ENCODE measurements at places on chromosomes 1 and 21.
A peak's percentile ranks its signal among the peaks of the same experiment; 100 is the strongest.

DNA sequence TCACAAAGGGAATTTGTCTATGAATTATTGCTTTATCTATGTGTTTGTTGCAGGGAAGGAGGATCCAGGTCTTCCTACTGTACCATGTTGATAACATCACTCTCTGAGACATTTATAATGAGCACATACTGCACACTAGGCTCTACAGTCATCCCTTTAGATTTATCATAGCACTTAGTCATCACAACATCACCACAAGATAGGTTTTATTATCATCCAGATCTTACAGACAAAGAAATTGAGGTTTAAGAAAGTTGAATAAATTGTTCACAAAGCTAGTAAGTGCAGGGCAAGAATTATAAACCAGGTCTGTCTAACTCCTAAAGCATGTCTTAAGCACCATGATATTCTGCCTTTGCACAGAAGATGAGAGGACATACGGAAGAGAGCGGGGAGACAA lies 121.1 kb upstream of the ST6GALNAC5 start:
- no peak for DNase-seq

GRCh38 chr1:228765168-228765946 lies 30.1 kb downstream of the RHOU start:
- no peak for DNase-seq

- no peak for DNase-seq
Observed at GRCh38 chr1:19648689-19649088, 4.6 kb downstream of the NBL1 start.

GRCh38 chr1:53633073-53633704 lies 105.8 kb downstream of the GLIS1 start:
- DNase-seq, result no peak

- DNase-seq, result no peak
Observed at GRCh38 chr1:224632381-224632871, 16.3 kb downstream of the CNIH3 start.

GRCh38 chr1:66033781-66034180 lies 241.1 kb downstream of the PDE4B start:
- no peak for DNase-seq

GRCh38 chr1:163205513-163205912 lies 2.8 kb upstream of the RGS5 start:
- no peak for DNase-seq

DNA sequence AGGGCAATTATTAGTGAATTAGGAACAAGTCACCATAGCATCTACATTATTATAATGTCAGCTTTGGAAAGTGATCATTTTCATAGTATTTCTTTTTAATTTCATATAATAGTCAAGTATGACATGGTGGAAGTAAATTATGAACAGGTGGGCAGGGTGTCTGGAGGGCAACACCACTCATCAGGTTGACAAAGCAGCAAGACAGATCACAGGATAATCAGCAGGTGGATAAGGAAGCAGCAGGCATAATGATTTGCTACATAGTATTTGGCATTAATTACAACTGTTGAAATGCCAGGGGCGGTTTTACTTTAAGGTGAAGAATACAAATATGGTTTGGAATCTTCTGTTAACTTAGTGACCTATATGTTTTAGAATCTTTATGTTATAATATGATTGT lies 1342.2 kb downstream of the PLA2G4A start:
- no peak for DNase-seq

- no peak for DNase-seq
Observed at GRCh38 chr1:243510928-243511327, 255.1 kb downstream of the SDCCAG8 start.

DNA sequence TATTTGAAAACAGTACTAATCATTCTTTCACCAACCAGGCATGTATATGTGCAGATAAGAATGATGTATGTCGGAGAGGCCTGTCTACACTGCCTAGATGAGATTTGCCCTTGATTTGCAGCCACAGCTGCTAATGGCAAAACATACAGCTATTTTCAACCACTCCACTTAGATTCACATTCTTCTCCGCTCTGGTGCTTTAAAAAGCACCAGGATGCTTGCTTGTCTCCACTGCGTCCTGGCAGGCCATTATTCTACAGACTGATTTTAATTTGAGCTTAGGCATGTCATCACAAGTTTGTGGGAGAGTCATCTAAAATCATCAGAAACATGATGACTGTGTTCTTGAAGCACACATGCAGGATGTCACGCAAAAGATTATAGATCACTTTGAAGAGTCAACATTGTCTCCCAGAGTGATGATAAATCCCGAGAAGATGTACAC lies 119.0 kb upstream of the NRIP1 start:
- no peak for DNase-seq

DNA sequence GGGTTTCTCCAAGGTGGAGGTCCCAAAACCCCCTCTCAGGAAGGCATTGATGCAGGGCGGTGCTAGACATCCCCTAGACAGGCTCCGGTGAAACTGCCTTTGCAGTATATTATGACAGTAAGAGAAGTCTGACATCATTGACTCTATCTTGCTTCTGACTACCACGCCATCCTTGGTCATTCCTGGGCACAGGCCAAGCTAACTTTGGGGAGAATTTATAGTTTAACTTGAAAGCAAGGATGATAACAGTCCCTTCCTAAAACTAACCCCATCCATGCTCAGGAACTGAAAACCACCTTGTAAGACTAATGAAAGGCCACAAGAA lies 30.3 kb downstream of the RSPH1 start:
- no peak for DNase-seq

- DNase-seq, result no peak
Observed at GRCh38 chr21:33117101-33117888, 47.4 kb downstream of the OLIG1 start.

DNA sequence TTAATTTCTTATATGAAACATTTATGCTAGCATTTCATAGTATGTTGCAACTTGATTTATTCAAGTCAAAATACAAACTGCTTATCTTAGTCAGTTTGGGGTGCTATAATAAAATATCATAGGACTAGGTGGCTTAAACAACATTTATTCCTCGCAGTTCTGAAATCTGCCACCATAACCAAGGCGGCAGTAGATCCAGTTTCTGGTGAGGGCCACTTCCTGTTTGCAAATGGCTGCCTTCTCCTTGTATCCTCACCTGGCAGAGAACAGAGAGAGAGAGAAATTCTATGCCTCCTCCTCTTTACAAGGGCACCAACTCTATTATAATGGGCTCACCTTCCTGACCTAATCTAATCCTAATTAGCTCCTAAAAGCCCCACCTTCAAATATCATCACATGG lies 76.1 kb upstream of the RGS2 start:
- DNase-seq, result no peak

- no peak for DNase-seq
Observed at GRCh38 chr1:101281751-101282150, 44.9 kb downstream of the S1PR1 start.

GRCh38 chr1:156462954-156463795 lies 37.4 kb downstream of the MEF2D start:
- DNase-seq, result no peak

DNA sequence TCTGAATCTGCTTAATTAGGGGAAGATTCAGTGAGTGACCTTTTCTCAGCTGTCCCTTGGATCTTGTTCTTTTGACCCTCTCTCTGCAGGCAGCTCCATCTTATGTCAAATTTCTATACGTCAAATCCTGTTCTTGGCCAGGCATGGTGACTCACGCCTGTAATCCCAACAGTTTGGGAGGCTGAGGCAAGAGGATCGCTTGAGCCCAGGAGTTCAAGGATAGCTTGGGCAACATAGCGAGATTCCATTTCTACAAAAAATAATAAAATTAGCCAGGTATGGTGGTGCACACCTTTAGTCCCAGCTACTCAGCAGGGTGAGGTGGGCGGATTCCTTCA lies 12.3 kb upstream of the CDC42 start:
- DNase-seq, result no peak

DNA sequence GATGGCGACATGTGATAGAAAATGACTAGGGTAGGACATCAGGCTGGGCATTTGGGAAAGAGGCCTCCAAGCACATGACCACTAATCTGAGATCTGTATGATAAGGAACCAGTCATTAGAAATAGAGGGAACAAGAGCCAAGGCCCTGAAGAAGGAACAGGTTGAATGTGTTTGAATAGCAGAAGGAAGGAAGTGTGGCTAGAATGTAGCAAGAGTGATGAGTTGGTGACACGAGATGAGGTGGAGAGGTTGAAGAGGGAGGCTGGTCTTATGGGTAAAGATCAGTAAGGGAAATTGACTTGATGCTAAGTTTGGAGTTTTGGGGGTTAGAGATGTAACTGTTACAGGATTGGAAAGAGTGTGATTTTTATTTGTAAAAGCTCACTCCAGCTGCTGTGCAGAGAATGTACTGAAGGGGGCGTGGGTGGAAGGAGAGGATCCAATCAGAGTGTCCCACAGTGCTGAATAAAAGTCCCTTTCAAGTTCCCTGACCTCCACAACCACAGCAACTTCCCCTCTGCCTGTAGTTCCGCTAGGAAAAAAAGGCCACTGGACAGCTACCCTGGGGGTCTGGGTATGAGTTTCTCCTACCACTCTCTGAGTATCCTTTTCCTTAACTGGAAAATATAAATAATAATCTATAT lies 295.0 kb downstream of the OMA1 start:
- DNase-seq, result no peak

- DNase-seq, result no peak
Observed at GRCh38 chr1:187491082-187491720, 662.5 kb downstream of the PLA2G4A start.

DNA sequence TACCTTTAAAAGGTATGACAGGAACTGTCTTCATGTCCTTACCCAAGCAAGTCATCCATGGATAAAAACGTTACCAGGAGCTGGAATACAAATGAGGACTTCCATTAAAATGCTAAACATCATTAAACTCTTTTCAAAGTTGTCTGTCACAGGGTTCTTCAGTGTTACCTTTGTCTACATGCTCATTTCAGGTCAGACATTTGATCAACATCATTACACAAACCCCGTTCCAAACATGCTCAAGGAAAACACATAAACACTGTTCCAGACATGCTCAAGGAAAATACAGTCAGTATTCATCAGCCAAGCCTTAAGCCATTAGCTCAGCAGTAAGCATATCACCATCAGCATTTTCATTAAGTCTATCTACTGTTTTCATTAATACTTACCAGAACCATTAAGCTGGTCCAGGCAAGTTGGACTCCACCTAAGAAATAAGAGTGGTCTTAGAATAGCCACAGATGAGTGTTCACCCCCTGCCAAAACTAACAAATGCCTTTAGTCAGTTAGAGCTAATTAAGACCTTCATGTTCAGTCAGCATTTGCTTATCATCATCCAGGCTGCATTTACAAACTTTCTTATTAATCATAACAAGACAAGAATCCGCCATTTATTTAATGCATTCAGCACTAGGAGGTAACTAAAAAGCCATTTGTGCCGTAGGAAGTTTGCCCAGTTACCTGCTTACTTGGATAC lies 2.2 kb downstream of the GAS5 start:
- no peak for DNase-seq

- peak; percentile 94 for DNase-seq
Observed at GRCh38 chr1:92934395-92935378, 26.6 kb downstream of the DIPK1A start.

GRCh38 chr1:194176212-194176611 lies 989.8 kb upstream of the B3GALT2 start:
- DNase-seq, result no peak

DNA sequence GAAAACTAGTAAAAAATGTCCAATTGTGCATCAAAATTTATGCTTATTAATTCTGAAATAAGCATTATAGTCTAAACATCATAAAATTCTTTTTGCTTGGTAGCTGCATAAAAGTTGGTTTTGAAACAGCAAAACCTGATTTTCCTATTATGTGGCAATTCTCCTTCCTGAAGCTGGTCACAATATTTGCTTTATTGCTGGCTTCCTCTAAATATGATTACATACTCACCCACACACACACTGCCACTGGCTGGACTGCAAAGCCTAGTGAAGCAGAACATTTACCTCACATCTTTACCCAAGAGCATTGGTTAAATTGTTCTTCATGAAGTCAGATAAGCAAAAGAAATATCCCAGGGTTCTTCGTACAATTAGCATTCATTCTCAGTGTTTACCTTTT lies 103.0 kb downstream of the NR5A2 start:
- DNase-seq, result no peak

GRCh38 chr1:43867976-43868740 lies 65.4 kb upstream of the ARTN start:
- no peak for DNase-seq

DNA sequence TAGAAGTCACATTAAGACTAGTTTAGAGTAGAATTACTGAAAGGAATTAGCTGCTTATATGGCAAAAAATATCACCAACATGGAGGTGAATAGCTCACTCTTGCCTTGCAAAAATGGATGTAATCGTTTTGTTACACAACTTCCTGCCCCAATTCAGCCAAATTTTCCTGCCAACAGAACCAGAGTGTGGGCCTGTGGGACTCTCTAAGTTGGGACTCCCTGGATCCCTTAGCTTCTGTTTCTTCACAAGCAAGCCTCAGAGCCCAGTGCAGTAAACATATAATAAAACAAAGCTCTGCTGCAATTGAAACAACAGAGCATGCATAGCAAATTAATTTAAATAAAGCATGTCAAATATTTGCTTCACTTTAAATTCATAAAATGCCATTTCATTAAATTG lies 232.5 kb downstream of the TNR start:
- DNase-seq, result no peak

DNA sequence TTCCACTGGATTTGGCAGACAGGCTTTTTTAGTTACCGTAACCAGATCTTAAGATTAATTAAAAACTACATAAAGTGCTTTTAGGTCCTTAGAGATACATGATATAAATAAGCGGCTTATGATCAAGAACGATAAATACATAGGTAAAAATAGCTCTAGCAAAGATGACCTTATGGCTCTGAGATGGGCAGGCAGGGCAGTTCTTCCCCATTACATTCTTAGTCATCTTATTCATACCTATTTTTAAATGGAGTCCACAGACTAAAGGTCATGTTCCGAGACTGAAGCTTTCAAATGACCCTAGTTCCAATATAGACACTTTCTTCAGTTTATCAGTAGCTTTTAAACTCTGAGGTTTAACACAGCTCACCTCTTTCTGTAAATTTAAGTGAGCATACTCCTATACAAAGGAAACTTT lies 4.3 kb downstream of the MCL1 start:
- DNase-seq, result no peak

GRCh38 chr1:147627435-147628110 lies 42.8 kb downstream of the ACP6 start:
- no peak for DNase-seq

DNA sequence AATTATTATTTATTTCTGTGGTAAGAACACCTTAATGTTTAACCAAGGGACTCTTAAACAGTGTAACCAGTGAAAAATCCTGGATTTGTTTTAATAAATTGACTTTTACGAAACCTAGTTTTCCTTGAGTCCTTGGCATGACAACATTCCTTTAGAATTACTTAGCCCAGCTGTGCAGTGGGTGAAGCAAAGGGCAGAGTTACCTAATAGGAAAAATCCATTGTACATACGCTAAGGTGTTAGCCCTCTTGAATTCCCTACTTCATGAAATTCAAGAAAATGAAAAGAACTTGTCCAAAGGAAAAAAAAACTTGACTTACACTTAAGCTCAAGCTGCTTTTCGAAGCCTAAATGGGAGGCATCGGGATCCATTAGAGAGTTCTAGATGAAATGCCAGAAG lies 852.0 kb upstream of the ADAMTS5 start:
- DNase-seq, result no peak

GRCh38 chr1:214747050-214747635 lies 144.1 kb downstream of the CENPF start:
- no peak for DNase-seq
